ENCODE measurements at places on chromosomes 11 and 22.

DNA sequence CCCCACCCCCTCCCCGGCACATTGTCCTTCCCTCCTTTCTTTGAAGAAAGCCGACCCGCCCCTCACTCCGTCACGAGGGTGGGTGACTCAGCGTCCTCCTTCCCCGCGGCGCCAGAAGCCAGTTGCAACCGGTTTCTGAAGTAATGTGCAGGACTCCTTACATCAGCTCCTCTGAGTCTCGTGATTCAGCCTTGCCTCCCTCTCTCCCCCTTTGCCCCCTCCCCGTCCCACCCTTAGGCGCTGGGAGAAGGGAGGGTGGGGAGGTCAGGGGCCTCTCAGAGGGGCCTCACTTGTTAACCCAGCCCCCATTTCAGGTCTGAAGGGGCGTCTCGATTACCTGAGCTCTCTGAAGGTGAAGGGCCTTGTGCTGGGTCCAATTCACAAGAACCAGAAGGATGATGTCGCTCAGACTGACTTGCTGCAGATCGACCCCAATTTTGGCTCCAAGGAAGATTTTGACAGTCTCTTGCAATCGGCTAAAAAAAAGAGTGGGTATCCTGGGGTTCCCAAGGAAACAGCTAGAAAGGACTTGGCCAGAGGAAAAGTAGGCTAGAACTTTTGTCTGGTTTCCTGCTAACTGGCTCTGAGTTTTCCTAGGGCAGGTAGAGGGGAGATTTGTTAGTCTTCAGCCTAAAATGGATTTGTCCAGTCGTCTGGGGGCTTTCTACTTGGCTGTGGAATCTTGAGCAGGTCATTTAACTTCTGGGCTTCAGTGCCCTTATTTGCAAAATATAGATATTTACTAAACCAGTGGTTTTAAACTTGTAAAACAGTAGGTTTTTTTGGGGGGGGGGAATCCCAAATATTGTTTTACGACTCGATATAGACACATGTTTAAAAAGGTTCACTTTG is 1.1 kb downstream of the SLC3A2 start:
- peak; percentile 98 for DNase-seq

DNA sequence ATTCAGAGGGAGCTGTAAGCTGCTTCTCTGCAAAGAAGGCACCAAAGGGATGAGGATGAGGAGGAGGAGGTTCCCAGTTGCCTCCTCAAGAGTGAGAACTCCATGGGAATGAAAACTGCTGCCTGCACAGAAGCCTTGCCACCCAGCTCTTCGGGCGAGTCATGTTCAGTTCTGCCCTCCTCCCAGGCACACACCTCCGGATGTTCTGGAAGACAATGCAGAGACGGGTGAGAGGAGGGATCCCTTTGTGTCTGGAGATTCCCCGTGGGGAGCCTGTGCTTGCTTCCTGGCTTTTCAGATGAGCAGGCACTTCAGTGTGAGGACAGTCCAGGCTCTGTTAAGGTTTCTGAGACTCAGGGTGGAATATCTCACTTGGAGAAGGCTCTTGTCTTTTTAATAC is 295.6 kb downstream of the DDX10 start:
- DNase-seq = no peak

DNA sequence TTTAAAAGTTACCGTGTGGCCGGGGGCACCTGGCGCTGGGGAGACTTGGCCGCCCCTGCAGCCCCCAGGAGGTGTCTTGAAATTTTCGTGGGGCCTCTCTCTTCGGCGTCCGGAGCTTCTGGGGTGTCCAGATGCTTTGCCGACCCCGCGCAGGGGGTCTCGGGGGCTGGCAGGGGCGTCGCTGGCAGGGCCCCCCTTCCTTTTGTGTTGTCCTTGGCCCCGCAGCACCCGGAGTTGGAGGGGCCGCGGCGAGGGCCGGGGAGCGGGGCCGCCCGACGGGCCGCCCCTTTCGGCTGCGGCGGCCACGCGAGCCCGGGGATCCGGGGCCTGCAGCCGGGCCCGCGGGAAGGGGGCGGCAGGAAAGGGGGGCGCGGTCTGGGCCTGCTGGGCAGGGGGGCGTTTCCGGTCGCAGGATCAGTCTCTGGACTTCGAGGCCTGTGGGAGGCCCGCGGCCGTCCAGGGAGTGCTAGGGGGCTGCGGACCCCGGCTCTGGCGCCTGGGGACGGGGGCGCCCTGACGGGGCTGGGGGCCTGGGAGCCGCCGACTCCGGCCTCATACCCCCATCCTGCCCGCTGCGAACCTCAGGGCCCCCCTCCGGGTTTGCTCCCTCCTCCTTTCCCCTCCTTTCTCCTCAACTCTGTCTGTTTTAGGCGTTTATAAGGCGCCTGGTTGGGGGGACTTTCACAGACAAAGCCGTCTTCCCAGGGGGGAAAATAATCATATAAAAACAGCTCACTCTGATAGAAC is 869 bp downstream of the ZC3H7B start:
- no peak for DNase-seq

DNA sequence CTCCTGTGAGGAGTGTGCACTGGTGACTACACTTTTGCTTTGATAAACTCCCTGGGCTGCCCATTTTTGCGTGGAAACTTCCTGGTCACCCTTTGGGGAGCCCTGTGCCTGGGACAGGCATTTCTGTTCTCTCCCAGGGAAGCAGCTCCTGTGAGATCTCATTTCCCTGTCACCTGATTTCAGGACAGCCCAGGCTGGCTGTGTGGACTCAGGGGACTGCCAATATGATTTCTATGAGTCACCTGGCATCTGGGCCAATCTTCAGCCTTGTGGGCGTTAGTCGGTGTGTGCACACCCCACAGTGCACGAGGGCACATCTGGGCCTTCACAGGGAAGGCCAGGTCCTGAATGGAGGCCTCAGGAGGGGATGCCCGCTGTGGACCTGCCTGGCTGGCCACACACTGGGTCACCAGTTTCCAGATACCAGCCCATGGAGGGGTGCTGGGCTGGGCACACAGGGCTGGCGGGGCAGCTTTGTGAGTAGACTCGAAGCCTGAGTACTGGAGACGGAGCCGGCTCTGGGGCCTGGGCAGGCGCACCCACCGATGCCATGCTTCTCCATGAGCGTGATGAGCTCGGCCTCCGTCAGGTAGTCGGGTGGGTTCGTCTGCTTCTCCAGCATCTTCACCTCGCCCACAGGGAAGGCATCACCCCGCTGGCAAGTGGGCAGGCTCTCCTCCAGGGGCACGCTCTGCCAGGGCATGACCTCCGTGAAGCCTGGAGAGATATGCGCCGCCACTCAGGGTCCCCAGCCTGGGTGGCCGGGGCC is 9.4 kb upstream of the PPM1F start:
- peak; percentile 41 for DNase-seq

- peak; percentile 95 for DNase-seq
Measured at GRCh38 chr11:9568854-9569587, 4.4 kb upstream of the WEE1 start.

DNA sequence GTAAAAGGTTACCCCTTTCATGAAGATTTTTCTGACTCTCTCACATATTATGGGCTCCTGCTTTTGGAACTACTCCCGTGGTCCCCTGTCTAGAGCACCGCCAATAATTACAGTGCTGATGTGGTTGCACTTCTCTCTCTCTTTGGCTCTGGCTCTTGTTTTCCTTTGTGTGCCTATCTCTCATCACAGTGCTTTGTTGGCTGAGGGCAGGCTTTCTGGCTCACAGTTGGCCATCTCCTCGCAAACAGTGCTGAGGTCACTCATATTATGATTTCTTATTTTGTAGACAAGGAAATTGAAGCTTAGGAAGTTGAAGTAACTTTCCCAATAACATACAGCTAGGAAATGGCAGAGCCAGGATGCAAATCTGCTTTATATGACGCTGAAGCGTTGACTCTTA is 192.5 kb downstream of the DDX10 start:
- DNase-seq = no peak

- DNase-seq = no peak
Measured at GRCh38 chr11:88814076-88814475, 251.7 kb downstream of the GRM5 start.

GRCh38 chr11:8756201-8756600 is 73.6 kb downstream of the RPL27A start:
- DNase-seq = peak; percentile 83

- DNase-seq = no peak
Measured at GRCh38 chr11:62923601-62924411, 2.6 kb upstream of the CHRM1 start.

DNA sequence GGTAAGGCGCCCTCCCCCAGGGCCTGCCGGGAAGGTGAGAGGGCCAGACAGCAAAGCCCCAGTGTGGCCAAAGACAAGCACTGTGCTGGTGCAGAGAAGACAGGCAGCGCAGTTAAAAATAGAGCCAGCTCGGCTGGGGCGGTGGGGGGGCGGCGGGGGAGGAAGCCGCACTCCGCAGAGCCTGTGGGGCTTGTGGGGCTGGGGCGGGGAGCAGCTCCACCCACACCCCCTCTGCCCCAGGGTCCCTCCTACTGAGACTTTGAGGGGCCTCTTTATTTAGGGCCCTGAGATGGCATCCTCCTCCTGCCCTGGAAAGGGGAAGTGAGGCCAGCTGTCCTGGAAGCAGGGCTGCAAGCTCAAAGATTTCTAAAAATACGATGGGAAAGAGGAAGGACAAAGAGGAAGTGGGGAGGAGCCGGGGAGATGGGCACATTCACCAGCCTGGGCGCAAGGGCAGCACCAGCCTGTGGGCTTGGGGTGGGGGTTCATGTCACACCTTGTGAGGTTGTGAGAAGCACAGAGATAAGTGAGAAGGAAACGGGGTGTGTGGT is 2.6 kb downstream of the CYTH4 start:
- DNase-seq = no peak

DNA sequence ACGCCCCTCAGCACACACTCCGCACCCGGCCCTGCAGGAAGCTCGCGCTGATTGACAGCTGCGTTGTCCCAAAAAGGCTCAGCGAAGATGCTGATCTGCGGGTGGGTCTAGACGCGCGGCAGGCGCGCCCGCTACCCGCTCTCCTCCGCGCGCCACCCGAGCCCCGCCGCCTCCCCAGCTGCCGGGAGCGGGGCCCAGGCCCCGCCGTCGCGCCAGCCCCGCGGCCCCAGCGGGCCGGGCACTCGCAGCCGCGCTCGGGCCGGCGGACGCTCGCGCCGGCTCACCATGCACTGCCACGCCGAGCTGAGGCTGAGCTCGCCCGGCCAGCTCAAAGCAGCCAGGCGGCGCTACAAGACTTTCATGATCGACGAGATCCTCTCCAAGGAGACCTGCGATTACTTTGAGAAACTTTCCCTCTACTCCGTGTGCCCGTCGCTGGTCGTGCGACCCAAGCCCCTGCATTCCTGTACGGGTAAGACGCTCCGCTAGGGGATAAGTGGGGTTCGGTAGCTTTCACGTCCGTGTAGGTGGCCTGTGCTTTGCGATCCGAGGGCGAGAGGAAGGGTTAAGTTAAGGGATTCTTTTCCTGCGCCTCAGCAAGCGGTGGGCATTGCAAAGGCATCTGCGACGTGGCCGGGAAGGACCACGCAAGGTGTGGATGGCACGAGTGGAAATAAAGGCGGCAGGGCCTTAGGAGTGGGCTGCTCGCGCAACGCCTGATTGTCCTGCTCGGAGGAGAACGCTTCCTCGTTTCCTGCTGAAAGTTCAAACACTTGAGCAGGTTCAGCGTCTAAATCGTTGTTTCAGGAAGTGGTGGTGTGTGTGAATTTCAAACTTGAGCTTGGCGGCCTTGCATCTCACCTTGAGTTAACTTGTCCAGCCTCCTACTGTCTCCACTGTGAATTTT is at the start of gene BARX2:
TSS of gene BARX2 (plus strand) at position 98 of the 907 bp plus-strand sequence. CDS start at position 286, 188 bp downstream.
- DNase-seq = peak; percentile 40

GRCh38 chr11:13970986-13971385 is 8.5 kb downstream of the SPON1 start:
- DNase-seq = no peak

DNA sequence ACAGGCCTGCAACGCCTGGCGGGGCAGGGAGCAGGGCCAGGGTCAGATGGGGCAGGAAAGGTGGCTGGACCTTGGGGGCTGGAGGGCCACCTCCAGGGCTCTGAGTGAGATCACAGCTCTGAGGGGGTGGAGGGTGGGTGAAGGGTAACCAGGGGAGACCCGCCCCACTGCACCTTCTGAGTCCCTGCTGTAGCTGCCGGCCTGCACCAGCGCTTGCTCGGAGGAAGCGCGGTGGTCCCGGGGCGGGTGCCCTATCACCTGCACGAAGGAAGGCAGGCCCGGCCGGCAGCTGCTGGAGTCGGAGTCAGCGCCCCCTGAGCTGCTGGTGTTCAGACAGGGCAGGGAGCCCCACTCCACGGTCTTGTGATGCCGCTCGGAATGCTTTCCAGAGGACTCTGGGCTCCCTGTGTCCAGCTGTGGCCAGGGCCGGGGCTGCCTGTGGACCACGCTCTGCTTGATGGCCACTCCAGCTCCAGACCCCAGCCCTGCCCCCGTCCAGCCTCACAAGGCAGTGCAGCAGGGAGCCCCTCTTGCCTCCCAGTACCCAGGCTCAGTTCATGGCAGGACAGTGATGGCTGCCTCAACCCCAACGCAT is 3.8 kb downstream of the LMNTD2 start:
- no peak for DNase-seq

DNA sequence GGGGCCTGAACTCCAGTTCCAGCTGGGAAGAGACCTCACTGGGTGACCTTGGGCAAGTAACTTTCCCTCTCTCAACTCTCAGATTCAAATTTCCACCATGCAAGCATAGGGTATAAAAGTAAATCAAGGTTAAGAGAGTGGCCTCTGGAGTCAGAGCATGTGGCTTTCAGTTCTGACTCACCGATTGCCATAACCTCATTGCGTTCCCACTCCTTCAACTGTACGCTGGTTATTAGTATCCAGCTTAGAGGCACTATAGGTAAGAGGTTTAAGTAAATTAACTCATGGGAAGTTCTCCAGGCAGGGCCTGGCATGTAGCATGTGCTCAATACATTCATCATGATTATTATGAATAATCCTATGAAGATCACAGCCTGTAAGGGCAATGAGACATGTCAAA is 88.3 kb downstream of the FBXO7 start:
- DNase-seq = no peak

DNA sequence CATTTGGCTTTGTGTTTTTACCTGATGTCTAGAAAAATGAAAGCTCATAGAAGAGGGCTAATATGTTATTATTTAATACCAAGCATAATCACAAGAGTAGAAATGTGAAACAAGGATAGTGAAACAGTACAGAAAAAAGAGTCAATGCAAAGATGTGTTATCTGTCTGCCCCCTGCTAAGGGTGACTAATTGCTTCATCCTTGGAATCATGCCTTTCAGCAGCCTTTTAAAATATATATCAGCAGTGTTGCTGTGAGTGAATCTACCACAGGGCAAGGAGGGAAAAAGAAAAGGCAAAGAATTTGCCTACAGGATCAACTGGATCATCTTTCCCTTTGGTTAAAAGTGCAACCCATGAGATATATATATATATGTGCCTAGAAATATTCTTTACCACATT is 867.2 kb upstream of the RAG2 start:
- no peak for DNase-seq

Data from AG10803 (cell line).